ENCODE measurements at places on chromosomes 11 and 22.

DNA sequence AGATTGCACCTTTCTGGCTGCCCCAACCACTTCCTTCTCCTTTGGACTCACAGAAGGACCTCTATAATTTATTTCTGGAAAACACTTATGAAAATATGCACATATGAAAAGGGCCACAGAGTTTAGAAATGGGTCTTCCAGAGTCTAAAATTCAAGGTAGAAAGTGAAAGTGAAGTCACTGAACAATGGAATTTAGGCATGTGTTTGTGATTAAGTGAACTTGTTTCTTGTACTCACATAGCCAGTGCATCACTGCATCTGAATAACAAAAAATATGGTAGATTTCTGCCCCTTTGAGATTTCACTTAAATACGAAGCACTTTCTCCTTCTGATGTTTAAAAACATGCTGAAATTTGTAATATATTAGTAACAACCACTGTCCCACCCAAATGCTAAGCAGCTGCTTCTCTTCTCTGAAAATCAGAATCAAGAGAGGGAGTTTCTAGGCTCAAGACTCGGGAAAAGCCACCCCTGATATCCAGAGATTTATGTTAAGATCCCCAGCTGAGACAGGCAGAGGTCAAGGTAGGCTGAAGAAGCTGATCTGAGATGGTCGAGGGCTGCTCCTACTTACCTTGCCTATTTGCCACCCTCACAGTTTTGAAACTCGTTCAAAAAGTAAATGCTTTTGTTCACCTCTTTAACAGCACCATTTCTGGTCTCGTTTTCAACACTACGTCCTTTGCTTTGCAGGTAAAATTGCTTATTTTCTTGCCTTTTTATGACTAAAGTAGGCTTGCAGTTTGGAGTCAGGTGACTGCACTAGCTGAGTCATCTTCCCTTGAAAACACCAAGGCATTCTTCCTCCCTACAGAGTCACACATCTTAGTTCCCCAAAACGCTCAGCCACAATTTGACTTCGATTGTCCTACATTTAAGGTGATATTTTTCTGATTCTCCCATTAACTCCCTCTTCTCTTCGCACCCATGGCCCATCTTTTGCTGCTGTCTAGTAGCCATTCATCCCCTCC lies at the start of gene XKR3:
XKR3 (minus strand) TSS at position 696 of the 972 bp plus-strand sequence. CDS start 17,338 bp downstream, outside the sequence.
- no peak for DNase-seq

DNA sequence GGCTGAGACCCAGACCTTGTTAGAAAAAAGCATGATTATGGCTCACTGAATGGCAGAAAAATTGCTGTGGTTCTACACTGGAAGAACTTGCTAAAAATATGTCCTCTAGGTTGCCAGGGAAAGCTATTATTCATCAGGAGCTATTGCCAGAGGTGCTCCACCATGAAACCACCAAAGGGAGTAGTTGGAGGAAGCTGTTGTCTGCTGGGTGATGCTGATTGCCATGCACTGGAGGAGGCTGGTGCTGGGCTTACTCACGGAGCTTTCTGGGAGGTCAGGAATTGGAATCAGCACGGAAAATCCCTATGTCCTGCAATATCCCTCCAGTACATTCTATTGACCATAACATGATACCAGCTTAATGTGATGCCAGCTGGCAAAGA lies 199.6 kb upstream of the ZBED5 start:
- no peak for DNase-seq

DNA sequence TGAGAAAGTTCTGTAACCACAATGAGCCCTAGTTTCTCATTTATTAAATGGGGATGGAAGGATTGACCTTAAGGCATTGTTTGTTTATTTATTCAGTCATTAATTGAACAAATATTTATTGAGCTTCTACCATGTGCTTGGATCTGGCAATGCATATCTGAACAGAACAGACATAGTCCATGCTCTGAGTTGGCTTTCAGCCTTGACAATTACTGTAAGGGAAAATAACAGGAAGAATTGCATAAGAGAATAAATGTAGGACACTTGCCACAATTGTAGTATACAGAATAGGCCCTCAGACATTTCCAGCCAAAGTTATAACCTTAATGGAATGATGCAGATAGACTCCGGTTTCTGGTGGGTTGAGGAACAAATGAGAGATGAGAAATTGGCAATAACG lies 160.5 kb upstream of the TTC12 start:
- no peak for DNase-seq

- no peak for DNase-seq
These were observed 377.0 kb upstream of the LRRC4C start for GRCh38 chr11:41836431-41836830.

- DNase-seq, result no peak
These were observed 64.3 kb downstream of the SMIM38 start for GRCh38 chr11:69219991-69220390.

- no peak for DNase-seq
These were observed 20.4 kb upstream of the TMA7B start for GRCh38 chr22:39939830-39940229.

Measured in amniotic stem cell (primary cell).